Esophagus squamous epithelium (tissue), 5 donors: ENCODE measurements at places on chromosomes 2 and 18.

DNA sequence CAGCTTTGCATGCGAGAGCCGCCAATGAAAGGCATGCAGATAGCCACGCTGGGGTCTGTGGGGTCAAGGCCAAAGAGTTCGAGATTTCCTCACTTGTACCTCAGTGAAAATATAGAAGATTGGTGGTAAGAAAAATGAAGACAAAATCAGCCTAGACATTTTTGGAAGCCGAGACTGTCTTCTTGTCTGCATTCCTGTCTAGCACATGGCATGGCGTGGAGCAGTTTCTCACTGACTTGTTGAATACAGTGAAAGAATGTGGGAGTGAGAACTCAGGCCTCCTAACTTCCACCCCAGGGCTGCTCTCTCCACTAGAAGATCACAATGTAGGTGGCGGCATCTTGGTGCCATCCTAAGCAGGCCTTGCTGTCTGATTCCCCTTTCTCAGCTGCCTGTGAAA lies 740.8 kb upstream of the HS6ST1 start:
- DNase-seq: no peak

- no peak for DNase-seq
These were observed 455 bp upstream of the AGAP1 start for GRCh38 chr2:235493402-235493774.

DNA sequence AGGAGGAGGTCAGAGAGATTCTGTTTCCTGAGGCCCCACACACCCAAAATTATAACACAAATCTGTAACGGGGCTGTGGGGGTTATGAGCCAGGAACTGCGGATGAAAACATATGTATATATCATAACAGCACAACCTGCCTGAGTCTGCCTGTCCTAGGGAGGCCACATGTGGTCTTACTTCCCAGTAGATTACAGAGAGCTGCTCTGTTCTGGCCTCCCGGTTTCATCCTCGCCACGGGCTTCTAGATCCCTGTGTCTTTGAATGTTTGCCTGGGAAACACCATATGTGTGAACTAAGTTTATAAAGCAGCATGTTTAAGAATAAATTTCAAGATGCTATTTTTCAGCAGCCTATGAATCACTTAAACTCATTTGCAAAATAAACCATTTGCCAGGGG lies 124.0 kb downstream of the TMEM200C start:
- DNase-seq: no peak

DNA sequence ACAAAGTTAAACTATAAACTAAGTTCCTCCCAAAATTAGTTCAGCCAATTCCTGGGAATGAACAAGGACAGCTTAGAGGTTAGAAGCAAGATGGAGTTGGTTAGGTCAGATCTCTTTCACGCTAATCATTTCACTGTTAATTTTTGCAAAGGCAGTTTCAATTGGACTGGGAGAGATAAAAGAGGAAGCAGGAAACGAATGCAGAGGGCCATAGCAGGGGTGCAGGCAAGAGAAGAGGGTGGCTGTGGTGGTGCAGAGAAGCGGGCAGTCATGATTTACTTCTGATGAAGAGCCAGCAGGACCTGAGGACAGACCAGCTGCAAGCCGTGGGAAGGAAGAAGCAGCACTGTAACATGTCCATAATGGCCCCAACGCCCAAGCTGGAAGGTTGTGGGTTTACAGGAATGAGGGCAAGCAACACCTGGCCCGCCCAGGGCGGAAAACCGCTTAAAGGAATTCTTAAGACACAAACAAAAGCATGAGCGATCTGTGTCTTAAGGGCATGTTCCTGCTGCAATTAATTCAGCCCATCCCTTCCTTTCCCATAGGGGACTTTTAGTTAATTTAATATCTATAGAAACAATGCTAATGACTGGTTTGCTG lies 4.1 kb upstream of the RMP24 start:
- DNase-seq: no peak

- DNase-seq: no peak
These were observed 86.5 kb upstream of the ACAA2 start for GRCh38 chr18:49899657-49900330.

DNA sequence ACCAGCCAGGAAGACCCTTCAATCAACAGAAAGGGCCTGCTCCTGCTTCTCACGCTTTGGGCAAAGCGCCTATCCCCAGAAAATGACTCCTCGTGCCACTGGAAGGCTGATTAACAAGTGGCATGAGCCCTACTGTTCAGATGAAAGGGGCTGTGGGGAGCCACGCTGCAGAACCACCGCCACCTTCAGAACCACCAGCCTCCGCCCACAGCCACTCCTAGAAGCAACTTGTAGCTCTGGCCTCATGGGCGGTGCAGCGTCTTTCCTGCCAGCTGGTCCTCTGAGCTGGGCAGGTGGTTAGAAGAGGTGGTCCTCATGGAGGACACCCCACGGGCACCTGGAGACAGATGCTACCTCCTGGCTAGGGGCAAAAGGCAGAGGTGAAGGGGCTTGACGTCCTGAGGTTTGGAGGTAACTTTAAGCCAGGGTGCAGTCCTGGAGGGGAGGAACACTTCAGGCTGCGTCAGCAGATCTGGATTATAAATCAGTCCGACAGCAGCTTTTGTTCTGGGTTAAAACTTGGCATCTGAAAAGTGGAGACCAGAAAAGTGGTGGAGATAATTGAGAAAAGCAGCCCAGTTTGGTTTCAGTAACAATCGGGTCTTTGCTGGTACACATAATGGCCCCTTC lies 861 bp upstream of the SEMA4C start:
- no peak for DNase-seq

DNA sequence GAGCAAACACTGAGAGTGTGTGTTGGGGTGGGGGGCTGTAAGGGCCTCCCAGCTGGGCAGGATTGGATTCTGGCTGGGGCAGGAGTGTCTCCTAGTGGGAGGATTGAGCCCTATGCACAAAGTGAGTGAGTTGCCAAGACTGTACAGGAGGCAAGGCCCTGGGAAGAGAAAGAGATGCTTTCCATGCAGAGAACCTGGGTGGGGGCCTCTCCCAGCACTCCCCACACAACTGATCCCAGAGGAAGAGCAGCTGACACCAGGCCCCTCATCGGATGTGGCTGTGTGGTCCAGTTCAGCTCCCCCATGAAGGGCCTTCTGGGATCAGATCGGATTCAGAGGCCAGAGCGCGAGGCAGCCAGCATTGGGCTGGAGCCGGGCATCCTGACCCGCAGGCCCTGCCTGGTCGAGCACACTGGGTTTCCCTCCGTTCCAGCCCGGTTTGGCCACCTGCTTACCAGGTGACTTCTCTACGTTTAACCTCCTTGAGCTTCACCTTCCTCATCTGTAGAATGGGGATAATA lies 49.4 kb upstream of the FAHD2A start:
- DNase-seq: no peak

DNA sequence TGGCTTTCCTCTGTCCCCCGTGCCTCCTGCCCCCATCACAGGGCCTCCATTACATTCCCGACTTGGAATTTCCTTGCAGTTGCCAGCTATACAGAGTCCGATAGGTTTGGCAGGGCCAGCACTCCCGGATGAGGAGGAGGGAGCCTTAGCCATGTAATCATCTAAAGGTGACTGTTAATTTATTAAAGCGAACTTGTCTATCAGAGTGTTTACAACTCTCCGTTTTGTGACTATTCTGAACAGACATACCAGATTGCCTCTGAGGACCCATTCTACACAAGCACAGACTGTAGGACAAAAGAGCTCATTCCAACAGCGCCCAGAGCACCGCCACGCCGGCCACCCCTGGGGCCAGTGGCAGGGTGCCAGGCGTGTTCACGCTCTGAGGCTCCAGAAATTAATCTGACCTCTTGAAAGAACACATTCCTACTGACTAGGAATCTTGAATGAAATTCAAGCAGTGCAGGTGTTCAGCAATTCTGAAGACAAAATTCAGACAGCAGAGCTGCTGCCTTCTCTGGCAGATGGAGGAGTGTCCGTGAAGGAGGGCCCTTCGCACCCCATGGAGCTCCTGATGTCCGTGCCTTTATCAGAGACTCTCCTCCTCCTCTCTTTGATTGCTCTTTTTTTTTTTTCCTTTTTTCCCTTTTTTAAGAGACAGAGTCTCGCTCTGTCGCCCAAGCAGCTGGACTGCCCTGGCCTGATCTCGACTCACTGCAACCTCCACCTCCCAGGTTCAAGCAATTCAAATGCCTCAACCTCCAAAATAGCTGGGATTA lies 58.1 kb upstream of the RALBP1 start:
- DNase-seq: no peak

- no peak for DNase-seq
These were observed 136.2 kb downstream of the CERS6 start for GRCh38 chr2:168592181-168592831.

DNA sequence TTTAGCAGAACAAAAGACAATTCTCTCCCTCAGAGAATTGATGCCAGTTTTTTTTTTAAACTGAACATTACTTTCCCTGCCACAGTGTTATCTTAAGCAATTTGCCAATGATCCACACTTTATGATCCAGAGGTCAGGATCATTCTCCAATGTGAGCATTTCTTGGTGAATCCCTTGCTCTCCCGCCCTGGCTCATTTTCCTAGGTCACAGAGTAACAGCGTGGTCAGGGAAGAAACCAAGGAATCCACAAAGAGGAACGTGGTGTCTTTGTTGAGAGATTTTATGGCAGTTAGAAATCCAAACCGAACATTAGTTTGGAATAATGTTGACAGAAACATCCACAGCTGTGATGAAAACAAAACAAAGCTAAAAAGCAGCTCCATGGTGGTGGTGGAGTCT lies 250.3 kb downstream of the TTC32 start:
- no peak for DNase-seq

DNA sequence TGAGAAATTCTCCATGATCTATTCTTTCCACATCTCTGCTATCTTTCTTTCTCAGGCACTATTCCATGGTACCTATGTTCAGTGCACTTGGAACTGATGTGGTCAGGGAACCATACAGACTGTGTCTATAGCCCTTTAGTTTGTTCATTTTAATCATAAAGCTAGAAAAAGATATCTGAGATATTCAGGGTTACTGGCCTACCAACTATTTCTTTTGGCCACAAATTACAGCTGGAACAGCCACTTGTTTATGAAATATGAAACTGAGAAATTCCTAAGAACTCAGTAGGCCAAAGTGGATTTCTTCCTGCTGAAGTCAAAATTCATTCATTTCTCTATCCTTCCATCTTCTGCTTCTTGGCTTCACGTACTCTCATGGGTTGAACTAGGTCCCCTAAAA lies 22.8 kb upstream of the LYPD1 start:
- DNase-seq: no peak

- no peak for DNase-seq
These were observed 427.9 kb downstream of the PLCL1 start for GRCh38 chr2:198232281-198232680.

- no peak for DNase-seq
These were observed 181.4 kb downstream of the MYO5B start for GRCh38 chr18:50013363-50014138.

DNA sequence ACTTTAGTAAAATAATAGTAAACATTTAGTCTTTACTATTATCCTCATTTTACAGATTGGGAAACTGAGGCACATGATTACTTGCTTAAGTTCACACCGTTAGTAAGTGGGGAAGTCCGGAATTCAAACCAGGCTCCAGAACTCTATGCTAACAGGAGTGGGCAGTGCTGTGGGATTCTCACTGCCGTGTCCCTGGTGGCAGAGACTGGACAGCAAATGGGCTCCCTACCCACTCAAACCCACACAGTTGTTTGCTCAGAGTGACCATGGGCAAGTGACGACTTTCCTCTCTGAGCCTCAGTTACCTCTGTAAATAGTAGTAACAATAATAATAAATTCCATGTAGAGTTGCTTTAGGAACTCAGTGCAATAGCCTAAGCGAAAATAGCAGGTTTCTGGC lies 24.0 kb downstream of the MAIP1 start:
- no peak for DNase-seq

GRCh38 chr2:239983004-239983778 lies 42.0 kb downstream of the NDUFA10 start:
- no peak for DNase-seq

DNA sequence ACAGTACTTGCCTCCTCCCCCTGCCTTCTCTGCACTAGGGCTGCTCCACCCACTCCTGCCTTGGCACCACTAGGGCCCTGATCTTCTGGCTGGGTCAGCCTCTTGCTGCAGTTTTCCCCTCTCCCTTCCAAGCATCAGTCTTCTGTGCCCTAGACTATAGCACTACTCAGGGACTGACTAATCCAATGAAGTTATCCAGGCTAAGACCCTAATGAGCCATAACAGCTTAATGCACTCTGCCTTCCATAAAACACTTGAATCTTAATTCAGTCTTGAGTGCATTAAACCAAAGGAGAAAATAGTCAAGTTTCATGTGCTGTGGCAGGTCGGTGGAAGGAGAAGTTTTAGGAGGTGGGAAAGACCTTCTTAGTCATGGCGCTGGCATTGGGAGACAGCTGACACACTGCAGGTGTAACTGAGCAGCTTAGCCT lies 95.7 kb downstream of the BIN1 start:
- no peak for DNase-seq

DNA sequence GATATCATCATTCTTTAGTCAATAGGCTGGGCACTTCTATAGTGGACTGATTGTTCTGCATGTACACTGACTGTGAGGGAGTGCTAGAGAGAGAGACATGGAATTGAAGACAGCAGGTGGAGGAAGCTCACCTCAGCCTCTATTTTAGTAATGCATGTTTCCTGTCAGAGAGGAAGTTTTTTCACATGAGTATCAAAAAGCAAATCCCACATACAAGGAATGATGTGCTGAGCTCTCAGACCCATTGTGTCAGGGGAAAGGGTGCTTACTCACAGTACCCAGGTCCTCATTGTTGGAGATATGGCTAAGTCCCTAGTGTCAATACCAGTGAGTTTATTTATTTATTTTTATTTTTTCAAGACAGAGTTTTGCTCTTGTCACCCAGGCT lies 9.9 kb upstream of the CDK15 start:
- no peak for DNase-seq

- no peak for DNase-seq
These were observed 649.3 kb upstream of the SOX11 start for GRCh38 chr2:5042666-5043440.

GRCh38 chr2:236512902-236513435 lies 56.7 kb upstream of the ACKR3 start:
- DNase-seq: no peak

DNA sequence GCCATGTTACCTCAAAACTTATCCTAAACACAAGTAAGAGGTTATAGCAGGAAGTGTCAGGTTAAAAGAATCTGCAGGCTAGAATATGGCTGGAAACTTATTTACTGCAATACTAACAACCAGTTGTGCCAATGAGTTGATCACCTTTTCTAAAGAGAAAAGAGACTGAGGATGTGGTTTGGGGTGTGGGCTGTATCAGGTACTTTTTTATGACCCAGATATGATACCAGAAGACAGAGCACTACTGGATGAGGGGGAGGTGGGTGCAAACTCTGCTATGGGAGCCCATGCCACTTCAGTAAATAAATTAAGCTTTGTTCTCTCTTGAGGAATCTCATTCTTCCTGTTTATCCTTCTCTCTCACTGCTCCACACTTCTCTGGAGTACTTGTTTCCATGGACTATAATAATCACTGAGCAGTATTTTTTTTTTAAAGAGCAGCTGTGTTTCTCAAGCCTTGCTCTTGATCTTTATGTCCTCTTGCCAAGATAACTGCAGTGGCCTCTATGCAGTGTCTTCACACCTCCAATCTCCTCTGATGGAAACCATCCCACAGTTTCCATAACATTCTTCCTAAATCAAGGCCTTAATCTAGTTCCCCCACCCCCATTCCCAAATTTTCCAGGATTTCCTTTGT lies 51.2 kb upstream of the NOSTRIN start:
- no peak for DNase-seq
